ENCODE measurements at places on chromosomes 6 and 20. TPM values are rescaled to one million over a fixed set of nuclear protein-coding genes. Genes with fewer than 3 reads are reported as not detected.

GRCh38 chr6:88246654-88247053 lies 80.5 kb upstream of the CNR1 start:
- peaks cover 3% of the 10 kb centered on the region for H3K27me3 ChIP-seq
- H3K4me3 ChIP-seq, result no peak overlapping the region
- H3K27ac ChIP-seq, result no peak overlapping the region

DNA sequence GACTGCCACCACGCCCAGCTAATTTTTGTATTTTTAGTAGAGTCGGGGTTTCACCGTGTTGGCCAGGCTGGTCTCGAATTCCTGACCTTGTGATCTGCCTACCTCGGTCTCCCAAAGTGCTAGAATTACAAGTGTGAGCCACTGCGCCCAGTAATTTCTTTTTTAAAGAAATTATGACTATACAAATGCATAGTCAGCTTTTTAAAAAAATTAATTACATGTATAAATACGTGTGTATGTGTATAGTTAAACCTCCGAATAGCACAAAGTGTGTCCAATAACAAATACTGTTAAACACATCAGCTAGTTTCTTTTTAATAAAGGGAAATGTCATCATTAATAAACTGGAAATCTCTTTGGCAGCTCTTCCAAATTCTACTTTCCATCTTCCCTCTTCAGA lies 135.5 kb upstream of the SALL4 start:
- H3K27me3 ChIP-seq, result no peaks in the 10 kb centered on the region
- no peaks in the 10 kb centered on the region for H3K36me3 ChIP-seq
- no peak overlapping the region for H3K4me3 ChIP-seq
- DNase-seq, result no peak
- H3K4me1 ChIP-seq, result no peaks in the 10 kb centered on the region

DNA sequence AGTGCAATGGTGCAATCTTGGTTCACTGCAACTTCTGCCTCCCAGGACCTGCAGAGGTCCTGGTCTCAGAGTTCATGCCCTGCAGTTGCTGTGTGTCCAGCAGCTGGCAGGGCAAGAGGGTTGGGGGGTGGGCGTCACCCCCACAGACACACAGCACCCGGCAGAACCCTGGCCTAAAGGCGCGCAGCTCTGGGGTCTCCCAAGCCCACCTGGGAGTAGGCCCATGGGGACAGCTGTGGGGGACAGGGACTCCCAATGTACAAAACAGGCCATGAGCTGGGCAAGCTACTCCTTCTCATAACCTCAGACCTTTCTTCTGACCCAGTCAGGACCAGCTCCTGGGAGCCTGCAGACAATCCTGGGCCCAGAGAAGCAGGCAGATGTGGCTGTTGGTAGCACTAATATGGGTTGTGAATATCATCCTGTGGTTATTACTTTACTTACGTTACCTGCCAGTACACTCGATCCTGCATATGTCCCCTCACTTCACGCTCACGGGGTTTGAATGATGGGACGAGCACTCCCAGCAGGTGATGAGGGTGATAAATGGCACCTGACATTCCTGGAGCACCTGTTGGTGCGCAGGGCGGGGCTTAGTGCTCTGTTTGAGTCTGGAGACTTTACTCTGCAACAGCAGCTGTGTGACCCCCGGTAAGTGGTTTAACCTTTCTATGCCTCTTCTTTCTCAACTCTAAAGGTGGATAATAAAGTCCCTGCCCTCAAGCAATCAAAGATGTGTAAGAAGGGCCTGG lies 39.9 kb upstream of the SULF2 start:
- peaks cover 5% of the 10 kb centered on the region for H3K27me3 ChIP-seq
- H3K4me3 ChIP-seq, result no peak overlapping the region
- no peak for DNase-seq
- H3K27ac ChIP-seq, result no peak overlapping the region

DNA sequence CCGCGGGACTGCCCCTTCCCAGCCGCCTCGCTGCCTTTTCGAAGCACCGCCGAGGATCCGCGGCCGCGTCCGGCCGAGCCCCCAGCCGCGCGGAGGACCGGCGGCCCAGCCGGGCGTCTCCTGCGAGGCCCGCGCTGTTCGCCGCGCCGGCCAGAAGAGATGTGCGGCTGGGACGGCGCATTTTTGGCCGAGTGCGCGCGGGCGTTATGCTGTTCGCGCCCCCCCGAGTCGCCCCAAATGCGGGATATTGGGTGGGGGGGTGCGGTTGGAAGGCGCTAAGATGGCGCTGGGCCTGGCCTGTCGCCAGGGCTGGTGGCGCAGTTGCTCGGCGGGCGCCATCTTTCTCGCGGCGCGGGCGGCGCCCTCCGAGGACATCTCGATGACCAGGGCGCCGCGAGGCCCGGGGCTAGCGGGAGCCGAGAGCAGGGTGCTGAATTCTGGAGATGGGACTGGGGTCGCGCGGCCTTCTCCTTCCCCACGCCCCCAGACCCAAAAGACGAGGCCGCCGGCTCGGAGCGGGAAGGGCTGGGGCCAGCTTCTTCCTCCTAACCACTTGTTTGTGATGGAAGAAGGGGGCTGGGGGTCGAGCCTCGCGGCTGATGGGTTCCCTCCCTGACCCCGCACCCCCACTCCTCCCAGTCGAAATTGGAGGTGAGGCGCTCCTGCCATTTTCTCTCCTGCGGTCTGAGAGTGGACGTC lies 1.5 kb downstream of the BICRAL start:
- DNase-seq, result peak; percentile 56
- peaks cover 59% of the 10 kb centered on the region for H3K4me1 ChIP-seq
- peak overlapping the region; percentile 92 for H3K4me3 ChIP-seq
- H3K27me3 ChIP-seq, result no peaks in the 10 kb centered on the region
- H3K27ac ChIP-seq, result peak overlapping the region; percentile 98

DNA sequence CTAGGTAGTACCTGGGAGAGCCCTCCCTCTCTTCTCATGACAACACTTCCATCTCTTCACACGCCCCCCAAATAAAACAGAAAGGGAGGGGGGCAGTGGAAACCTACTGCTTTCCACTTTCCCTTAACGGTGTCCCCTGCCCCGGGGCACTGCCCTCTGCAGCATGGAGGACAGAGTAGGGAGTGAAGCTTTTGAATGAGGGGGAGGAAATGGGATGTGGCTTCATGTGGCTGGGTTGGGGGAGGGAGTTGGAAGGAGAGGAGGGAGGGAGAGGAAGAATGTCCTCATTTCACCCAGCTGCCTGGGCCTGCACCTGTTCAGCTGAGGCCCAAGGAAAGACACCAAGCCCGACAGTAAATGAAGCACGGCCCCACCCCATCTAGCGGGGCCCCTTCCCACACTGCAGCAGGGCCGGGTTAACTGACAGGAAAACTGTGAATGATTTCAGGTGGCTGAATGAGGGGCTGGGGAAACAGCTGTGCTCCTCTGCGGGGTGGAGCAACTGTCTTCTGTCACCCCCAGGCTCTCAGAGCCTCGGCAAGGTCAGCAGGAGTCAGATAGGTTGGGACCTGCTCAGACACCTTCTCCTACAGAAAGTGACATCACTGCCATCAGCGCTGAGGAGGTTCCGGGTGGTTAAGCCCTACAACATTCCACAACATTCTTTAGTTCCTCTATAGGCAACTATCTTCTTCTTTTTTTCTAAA lies 40.0 kb upstream of the TAF8 start:
- H3K27ac ChIP-seq, result no peak overlapping the region
- no peak for DNase-seq
- no peak overlapping the region for H3K4me3 ChIP-seq
- H3K27me3 ChIP-seq, result no peaks in the 10 kb centered on the region

GRCh38 chr6:72742001-72742673 lies 120.3 kb downstream of the KCNQ5 start:
- H3K4me1 ChIP-seq, result no peaks in the 10 kb centered on the region
- no peak overlapping the region for H3K4me3 ChIP-seq
- DNase-seq, result no peak

GRCh38 chr6:139028215-139028657 lies 309 bp upstream of the ABRACL start:
- DNase-seq, result no peak
- peaks cover 28% of the 10 kb centered on the region for H3K27me3 ChIP-seq
- H3K36me3 ChIP-seq, result no peaks in the 10 kb centered on the region
- H3K4me3 ChIP-seq, result peak overlapping the region; percentile 72
- H3K4me1 ChIP-seq, result peaks cover 19% of the 10 kb centered on the region

- peak overlapping the region; percentile 60 for H3K27ac ChIP-seq
- peaks cover 28% of the 10 kb centered on the region for H3K4me1 ChIP-seq
These were observed 978 bp downstream of the HLA-A start for GRCh38 chr6:29943053-29943966.

DNA sequence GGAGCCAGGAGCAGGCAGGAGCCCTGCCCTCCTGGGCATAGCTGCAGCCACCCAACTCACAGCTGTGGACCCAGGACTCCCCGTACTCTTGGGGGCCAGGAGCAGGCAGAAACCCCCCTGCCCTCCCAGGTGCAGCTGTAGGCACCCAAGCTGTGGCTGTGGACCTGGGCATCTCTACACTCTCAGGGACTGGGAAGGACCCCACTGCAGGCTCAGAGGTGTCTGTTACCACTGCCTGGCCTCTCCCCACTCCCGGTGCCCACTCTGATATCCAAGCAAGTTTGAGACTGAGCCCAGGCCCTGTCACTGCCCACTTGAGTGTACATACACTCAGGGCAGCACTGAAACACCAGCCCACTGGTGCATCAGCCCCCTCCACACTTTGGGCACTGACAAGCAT lies 193.5 kb upstream of the MANEA start:
- H3K27me3 ChIP-seq, result no peaks in the 10 kb centered on the region
- H3K4me1 ChIP-seq, result no peaks in the 10 kb centered on the region
- DNase-seq, result no peak

TENT5A gene
- 15.4 TPM for total RNA-seq

- no peaks in the 10 kb centered on the region for H3K4me1 ChIP-seq
- DNase-seq, result no peak
- no peak overlapping the region for H3K4me3 ChIP-seq
- no peaks in the 10 kb centered on the region for H3K27me3 ChIP-seq
These were observed 549.2 kb upstream of the BTBD3 start for GRCh38 chr20:11368499-11368898.

EDN1 gene
- 0.15 TPM for total RNA-seq

WFDC5 gene
- not detected for total RNA-seq

RIPPLY2 gene
- not detected for total RNA-seq

- no peaks in the 10 kb centered on the region for H3K27me3 ChIP-seq
- H3K4me3 ChIP-seq, result no peak overlapping the region
- H3K27ac ChIP-seq, result no peak overlapping the region
- DNase-seq, result no peak
These were observed 286.2 kb downstream of the DHX35 start for GRCh38 chr20:39248171-39248861.

DNA sequence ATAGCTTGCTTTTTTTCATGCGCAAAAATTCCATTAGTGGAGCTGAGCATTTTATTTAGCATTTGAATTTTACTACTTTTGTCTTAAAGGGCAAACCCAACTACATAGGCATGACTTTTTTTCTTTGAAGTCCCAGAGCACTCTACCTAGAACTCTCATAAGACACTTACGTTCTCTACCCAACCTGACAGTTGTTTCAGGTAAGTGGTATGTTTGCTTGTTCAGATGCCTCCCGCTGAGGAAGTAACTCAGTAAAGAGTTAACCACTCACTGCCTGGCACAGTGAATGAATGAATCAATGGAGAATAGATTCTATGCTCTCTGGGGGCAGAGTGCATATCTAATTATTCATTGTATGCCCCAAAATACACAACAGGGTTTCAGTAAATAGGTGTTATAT lies 212.3 kb upstream of the PRDM1 start:
- no peak overlapping the region for H3K4me3 ChIP-seq
- H3K4me1 ChIP-seq, result no peaks in the 10 kb centered on the region
- H3K27ac ChIP-seq, result no peak overlapping the region

TSHZ2 gene
- total RNA-seq, result not detected

DNA sequence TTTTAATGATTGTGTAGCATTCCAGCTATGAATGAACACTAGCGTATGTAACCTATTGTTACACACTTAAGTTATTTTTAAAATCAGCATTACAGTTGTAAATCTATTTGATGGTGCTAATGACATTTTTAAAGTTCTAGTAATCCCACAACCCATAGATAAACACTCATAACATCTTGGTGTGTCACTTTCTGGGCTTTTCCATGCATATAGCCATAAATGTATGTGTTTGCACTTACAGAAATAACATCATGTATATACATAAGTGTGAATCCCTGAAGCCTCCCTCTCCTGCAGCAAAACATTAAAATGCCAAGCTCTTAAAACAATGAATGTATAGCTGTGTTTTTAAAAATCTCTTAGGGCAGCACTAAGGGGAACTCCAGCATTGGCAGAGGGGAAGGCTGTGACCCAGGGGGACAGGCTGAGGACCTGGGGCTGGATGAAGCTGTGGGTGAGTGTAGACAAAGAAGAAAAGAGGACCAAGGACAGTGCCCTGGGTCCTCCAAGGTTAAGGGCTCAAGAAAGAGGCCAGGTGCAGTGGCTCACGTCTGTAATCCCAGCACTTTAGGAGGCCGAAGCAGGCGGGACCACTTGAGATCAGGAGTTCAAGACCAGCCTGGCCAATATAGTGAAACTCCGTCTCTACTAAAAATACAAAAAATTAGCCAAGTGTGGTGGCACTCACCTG lies 929 bp upstream of the CENPB start:
- H3K27ac ChIP-seq, result no peak overlapping the region
- peak overlapping the region; percentile 57 for H3K4me3 ChIP-seq
- H3K27me3 ChIP-seq, result peaks cover 18% of the 10 kb centered on the region

GRCh38 chr6:1615853-1616420 lies 6.2 kb downstream of the FOXC1 start:
- H3K4me3 ChIP-seq, result no peak overlapping the region
- H3K27ac ChIP-seq, result no peak overlapping the region
- H3K27me3 ChIP-seq, result no peaks in the 10 kb centered on the region
- no peaks in the 10 kb centered on the region for H3K36me3 ChIP-seq

- no peaks in the 10 kb centered on the region for H3K36me3 ChIP-seq
- H3K4me1 ChIP-seq, result no peaks in the 10 kb centered on the region
- H3K27ac ChIP-seq, result no peak overlapping the region
- H3K4me3 ChIP-seq, result no peak overlapping the region
- DNase-seq, result no peak
- no peaks in the 10 kb centered on the region for H3K27me3 ChIP-seq
These were observed 411.1 kb downstream of the HDGFL1 start for GRCh38 chr6:22980446-22980845.

GRCh38 chr20:36318166-36318565 lies 12.0 kb downstream of the DLGAP4 start:
- H3K27ac ChIP-seq, result no peak overlapping the region
- H3K4me3 ChIP-seq, result no peak overlapping the region
- DNase-seq, result no peak
- H3K36me3 ChIP-seq, result no peaks in the 10 kb centered on the region

RIPK1 gene
- 15.0 TPM for total RNA-seq

GRCh38 chr6:10221178-10221577 lies 193.7 kb downstream of the TFAP2A start:
- H3K27ac ChIP-seq, result no peak overlapping the region
- no peak overlapping the region for H3K4me3 ChIP-seq
- no peaks in the 10 kb centered on the region for H3K36me3 ChIP-seq
- no peak for DNase-seq

- no peaks in the 10 kb centered on the region for H3K36me3 ChIP-seq
- DNase-seq, result peak; percentile 85
- H3K27me3 ChIP-seq, result no peaks in the 10 kb centered on the region
- peak overlapping the region; percentile 92 for H3K27ac ChIP-seq
These were observed 477 bp upstream of the LZTS3 start for GRCh38 chr20:3173610-3174441.

GRCh38 chr6:15810618-15811017 lies 147.8 kb upstream of the DTNBP1 start:
- H3K27ac ChIP-seq, result no peak overlapping the region
- no peaks in the 10 kb centered on the region for H3K4me1 ChIP-seq
- H3K36me3 ChIP-seq, result no peaks in the 10 kb centered on the region
- H3K4me3 ChIP-seq, result no peak overlapping the region
- H3K27me3 ChIP-seq, result no peaks in the 10 kb centered on the region

All from HepG2 (cell line).